ENCODE measurements at places on chromosomes 11 and 22.

- no peaks in the 10 kb centered on the region for H3K27me3 ChIP-seq
- no peak overlapping the region for H3K4me3 ChIP-seq
- H3K36me3 ChIP-seq: no peaks in the 10 kb centered on the region
- H3K27ac ChIP-seq: no peak overlapping the region
- no peaks in the 10 kb centered on the region for H3K4me1 ChIP-seq
Observed at GRCh38 chr22:30261134-30261533, 5.5 kb downstream of the OSM start.

- no peaks in the 10 kb centered on the region for H3K27me3 ChIP-seq
- no peak for DNase-seq
- H3K4me3 ChIP-seq: no peak overlapping the region
- peaks cover 15% of the 10 kb centered on the region for H3K4me1 ChIP-seq
- H3K36me3 ChIP-seq: no peaks in the 10 kb centered on the region
Observed at GRCh38 chr22:39139933-39140332, 12.5 kb downstream of the CBX7 start.

DNA sequence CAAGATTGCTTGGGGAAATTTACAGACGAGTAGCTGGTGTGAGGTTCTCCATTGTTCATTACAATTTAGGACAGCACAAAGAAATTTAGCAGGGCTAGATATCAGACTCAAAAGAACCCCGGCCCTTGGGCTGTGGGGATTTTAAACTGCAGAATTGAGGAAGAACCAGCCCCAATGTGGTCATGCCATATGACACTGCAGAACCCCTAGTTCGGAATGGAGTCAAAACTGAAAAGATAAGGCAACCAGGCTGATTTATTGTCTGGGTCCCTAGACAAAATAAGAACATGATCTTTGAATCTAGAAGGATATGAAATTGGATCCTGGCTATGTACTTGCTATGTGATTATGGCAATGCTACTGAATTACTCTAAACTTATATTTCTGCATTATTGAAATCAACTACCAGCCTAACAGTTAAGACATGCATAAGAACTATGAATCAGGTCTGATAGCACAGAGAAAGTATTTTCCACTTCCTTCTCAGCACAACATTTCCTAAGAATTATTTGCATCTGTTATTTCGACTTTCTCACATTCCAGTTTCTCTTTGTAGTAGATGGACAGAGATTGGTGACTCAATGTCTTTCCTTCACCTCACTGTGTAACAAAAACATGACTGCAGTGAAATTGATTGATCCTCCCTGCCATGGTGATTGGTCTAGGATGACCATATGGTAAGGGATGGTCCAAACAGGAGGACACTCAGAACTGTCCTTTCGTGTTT is 13.2 kb downstream of the MMP3 start:
- H3K4me3 ChIP-seq: no peak overlapping the region
- no peak overlapping the region for H3K27ac ChIP-seq
- H3K4me1 ChIP-seq: no peaks in the 10 kb centered on the region
- H3K27me3 ChIP-seq: no peaks in the 10 kb centered on the region

DNA sequence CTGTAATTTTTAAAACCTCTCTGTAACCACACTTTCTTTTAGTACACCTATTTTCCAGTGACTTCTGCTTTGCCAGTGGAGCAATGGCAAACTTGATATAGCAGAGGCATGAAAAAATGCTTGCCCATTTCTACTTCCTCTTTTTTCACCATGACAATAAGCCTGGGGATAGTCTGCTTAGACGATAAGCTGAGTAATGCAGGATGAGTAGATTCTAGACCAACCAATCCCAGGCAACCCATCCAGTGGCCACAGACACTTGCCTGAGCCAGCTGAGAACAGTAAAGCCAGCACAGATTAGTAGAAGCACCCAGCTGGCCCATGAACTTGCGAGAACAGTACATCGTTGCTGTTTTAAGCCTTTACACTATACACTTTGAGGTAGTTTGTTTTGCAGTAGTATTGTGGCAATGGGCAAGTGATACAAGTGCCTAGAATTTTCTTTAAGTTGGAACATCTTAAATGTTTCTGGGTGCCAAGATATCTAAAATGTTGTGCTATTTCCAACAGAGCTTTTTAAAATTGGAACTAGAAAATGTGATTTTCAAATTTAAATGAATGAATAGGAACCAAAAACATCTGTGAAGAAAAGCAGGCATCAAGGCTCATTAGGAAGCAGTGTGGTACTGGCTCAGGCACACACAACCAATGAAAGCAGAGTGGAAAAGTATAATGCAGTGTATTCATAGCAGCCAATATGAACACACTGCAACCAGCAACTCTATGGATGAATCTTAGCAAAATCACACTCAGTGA is 37.7 kb downstream of the DDI1 start:
- no peak overlapping the region for H3K27ac ChIP-seq
- no peaks in the 10 kb centered on the region for H3K27me3 ChIP-seq
- no peak for DNase-seq
- no peaks in the 10 kb centered on the region for H3K36me3 ChIP-seq
- H3K4me3 ChIP-seq: no peak overlapping the region

DNA sequence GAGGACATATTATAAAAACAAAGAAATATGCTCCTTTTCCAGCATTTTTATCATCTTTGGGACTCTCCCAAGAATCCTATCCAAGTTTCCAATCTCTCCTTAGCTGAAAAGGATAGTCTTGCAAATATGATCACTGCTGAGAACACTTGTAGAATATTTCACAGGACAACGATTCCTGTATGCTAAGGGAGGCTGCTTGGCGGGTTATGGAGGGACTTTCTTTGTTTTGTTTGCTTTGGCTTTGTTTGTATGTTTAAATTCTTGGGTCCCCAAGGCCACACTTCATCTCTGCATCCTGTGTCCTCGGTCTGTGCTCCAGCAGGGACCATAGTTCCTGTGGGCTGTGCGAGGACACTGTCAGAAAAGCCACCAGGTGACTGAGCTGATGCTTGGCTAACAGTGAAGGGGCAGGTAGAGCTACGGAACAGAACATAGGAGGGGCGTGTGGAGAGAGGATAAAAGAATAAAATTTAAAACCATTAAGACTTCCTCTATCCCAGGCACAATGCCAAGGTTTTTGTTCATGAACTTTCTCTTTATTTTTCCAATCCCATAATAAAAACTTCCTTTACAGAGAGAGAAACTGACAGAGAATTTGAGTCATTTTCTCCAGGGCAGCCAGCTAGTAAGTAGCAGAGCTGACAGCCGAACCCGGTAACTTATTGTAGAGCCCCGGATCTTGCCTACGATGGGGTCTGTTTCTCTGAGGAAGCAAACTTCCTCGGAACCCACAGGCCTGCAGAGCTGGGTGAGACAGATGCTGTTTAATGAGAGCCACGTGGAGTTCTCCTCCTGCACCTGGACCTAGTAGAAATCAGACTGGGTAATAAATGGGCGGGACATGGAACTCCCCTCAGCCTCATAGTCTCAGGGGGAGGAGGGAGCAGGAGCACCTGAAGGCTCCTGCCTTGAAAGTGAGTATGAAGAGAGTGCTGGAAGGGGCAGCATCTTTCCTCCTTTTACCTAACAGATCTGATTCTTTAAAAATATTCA is at the start of gene IZUMO1R:
Gene IZUMO1R (plus strand): TSS at position 615 of the 993 bp plus-strand sequence. CDS start 1,057 bp downstream, outside the sequence.
- no peaks in the 10 kb centered on the region for H3K27me3 ChIP-seq
- no peaks in the 10 kb centered on the region for H3K36me3 ChIP-seq

DNA sequence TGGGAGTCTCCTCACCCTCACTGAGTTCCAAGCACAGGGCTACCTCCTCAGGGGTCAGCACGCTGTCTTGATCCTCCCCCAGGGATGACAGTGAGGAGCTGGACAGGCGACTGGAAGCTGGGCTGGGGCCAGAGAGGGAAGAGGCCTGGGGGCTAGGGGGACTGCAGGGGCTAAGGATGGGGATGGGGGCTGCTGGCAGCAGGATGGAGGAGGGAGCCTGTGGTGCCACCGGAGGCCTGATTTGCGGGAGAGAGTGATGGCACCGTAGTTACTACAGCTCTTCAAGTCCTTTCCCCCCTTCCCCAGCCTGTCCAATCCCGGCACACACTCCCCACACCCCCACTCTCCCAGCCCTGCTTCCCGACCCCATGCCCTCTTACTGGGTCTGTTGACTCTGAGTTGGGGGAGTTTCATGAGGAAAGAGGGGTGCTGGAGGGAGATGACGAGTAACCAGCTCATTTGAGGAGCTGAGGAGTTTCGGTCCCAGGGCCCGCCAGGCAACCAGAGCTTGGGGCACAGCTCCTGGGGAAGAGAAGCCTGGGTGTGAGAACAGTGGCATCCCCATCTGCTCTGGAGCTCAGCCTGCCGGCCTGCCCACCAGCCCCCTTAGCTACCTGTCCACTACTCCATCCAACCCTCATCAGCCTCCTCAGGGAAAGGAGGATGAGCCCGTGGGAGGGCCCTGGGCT is 10.5 kb downstream of the ROBO4 start:
- no peaks in the 10 kb centered on the region for H3K36me3 ChIP-seq
- H3K27me3 ChIP-seq: no peaks in the 10 kb centered on the region
- no peak for DNase-seq
- H3K27ac ChIP-seq: no peak overlapping the region
- peaks cover 30% of the 10 kb centered on the region for H3K4me1 ChIP-seq

DNA sequence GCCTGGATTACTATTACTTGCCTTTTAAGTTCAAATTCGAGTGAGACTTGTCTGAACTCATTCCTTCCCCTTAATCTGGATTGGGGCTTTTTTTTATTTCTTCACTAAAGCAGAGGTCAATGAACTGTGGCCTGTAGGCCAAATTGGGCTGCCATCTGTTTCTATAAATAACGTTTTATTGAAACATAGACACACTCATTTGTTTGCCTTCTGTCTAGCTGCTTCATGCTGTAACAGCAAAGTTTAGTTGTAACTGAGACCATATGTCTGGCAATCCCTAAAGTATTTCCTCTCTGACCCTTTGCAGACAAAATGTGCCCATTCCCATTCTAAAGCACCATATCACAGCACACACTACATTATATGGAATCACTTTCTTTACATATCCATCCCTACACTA is 207.9 kb upstream of the ISX start:
- DNase-seq: no peak
- no peaks in the 10 kb centered on the region for H3K4me1 ChIP-seq
- H3K4me3 ChIP-seq: no peak overlapping the region
- no peak overlapping the region for H3K27ac ChIP-seq
- no peaks in the 10 kb centered on the region for H3K27me3 ChIP-seq

DNA sequence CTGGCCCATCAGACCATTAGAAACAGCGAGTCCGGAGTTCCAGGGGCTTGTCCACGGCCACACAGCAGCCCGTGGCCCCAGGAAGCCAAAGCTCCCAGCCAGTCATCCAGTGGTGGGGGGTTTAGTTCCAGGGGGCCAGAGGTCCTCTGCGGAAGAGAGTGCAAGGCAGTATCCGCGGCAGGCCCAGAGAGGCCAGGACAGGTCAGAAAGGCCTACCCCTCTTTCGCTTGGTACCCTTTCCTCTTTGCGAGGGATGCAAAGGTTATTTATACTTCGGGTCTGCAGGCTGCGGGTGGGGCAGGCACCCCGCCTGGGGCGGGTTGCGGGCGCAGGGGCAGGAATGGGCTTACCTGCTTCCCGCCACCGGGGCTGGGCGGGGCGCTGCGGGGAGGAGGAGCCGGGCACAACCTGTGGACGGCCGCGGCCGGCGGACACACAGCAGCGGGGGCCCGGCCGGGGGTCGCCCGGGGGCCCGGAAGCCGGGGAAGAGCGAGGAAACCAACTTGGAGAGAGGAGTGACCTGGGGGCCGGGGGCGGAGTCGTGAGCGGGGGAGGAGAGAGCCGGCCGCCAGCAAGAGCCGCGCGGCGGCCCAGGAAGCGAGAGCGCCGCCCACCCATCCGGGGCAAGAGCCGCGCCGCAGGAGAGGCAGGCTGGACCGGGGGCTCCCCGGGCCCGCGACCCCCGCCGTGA is at the start of gene SH3BP1:
Gene SH3BP1 (plus strand): TSS at position 600 of the 691 bp plus-strand sequence. CDS start 119 bp downstream, outside the sequence.
- no peak for DNase-seq
- H3K36me3 ChIP-seq: no peaks in the 10 kb centered on the region
- peaks cover 7% of the 10 kb centered on the region for H3K27me3 ChIP-seq
- H3K4me1 ChIP-seq: peaks cover 20% of the 10 kb centered on the region
- H3K4me3 ChIP-seq: peak within 1 kb of the TSS; percentile 37

GRCh38 chr11:107563702-107564101 is 1.8 kb downstream of the ALKBH8 start:
- no peak for DNase-seq
- H3K4me3 ChIP-seq: no peak overlapping the region
- H3K4me1 ChIP-seq: peaks cover 13% of the 10 kb centered on the region

DNA sequence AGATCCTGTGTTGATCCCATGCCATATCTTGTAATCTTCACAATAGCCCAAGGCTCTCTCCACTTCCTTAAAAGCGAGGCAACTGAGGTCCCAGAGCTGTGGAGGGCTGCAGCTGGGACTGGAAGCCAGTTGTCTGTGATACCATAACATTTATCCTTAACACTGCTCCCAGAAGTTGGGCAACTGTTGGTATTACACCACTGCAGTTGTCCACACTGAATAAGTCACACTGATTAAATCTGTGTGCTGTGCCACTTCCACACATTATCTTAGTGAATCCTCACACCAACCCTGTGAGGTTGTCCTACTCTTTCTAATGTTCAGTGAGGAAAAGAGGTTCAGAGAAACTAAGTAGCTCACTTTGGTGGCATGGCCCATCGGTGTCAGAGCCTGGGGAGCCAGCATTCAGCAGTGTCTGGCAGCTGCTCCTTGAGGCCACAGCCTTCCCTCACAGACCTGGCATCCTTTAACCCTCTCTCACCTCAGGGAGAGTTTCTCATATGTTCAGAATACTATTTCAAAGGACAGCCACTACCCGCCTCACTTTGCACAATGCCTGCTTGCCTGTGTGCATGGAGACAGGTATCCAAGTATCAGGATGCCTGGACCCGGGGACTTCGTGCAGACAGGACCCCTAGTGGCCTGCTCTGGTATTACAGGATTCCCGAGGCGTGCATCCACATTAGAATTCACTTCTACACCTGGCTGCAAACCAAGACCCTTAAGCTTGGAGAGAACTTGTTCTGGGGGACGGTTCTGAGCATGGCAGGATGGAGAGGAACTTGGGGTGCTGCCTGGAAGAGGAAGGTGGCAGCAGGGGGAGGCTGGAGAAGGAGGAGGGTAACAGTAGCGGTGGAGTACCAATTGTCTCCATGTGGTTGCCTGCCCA is 221.9 kb upstream of the TBCEL start:
- DNase-seq: no peak
- no peaks in the 10 kb centered on the region for H3K36me3 ChIP-seq
- no peak overlapping the region for H3K4me3 ChIP-seq
- no peaks in the 10 kb centered on the region for H3K27me3 ChIP-seq
- no peaks in the 10 kb centered on the region for H3K4me1 ChIP-seq

DNA sequence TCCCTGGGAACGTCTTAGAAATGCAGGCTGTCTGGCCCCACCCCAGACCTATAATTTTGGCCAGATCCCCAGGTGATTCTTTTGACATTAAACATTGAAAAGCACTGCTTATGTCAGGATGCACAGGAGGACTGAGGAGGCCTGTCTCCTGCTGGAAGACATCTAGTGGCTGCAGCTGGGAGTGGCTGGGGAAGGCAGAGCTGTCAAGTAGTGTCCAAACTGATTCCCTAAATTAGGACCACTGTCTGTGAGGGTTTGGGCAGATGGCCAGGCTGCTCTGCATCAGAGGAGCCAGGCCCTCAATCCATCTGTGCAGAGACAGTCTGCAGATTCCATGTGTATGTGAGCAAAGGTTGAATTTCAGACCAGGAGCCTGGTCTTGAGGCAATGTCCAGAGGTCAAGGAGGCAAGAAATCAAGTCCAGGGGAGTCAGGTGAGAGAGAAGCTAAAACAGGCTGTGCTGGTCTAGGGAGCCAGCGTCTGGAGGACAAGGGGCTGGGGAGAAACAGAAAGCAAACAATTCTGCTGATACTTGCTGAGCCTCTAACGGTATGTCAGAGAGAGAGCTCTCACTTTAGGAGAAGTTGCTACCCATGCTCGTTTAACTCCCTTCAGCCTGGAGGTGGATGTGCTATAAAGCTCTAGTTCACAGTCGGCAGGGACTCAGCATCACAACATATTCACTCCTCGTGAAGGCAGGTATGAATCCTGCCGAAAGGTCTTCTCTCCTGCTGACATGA is 15.3 kb upstream of the SYTL2 start:
- H3K27me3 ChIP-seq: no peaks in the 10 kb centered on the region
- H3K27ac ChIP-seq: no peak overlapping the region
- H3K36me3 ChIP-seq: no peaks in the 10 kb centered on the region
- H3K4me1 ChIP-seq: no peaks in the 10 kb centered on the region
- no peak overlapping the region for H3K4me3 ChIP-seq
